ENCODE measurements at places on chromosomes 1 and 21.

DNA sequence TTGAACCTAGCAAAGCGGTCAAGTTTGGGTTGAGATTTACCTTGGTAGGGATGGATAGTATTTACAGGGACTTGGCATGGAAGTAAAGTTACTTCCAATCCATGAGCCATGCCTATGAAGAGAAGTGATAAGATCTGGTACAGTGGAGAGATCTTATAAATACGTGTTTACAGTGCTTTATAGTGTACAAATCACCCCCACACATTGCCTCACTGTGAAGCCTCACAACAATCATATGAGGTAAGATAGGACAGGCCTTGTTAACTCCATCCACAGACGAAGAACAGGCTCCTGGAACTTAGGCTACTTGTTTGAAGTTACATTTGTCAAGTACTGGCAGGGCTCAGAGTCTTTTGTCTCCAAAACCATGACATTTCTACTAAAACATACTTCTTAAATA is 159.8 kb downstream of the PLPPR4 start:
- no peak for DNase-seq

DNA sequence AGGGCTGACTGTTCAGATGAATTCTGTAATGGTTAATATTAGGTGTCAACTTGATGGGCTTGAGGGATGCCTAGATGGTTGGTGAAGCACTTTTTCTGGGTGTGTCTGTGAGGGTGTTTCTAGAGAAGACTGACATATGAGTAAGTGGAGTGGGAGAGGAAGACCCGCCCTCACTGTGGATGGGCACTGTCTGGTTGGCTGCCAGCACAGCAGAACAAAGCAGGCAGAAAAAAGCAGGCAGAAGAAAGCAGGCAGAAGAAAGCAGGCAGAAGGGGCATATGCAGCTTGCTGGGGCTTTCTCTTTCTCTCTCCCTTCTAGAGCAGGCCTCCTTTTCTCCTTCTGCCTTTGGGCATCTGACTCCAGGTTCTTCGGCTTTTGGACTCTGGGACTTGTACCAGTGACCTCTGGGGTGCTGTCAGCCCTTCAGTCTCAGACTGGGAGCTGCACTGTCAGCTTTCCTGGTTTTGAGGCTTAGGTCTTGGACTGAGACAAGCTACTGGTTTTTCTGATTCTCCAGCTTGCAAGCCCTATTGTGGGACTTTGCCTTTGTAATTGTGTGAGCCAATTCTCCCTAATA is 42.9 kb upstream of the CD2 start:
- DNase-seq, result no peak

DNA sequence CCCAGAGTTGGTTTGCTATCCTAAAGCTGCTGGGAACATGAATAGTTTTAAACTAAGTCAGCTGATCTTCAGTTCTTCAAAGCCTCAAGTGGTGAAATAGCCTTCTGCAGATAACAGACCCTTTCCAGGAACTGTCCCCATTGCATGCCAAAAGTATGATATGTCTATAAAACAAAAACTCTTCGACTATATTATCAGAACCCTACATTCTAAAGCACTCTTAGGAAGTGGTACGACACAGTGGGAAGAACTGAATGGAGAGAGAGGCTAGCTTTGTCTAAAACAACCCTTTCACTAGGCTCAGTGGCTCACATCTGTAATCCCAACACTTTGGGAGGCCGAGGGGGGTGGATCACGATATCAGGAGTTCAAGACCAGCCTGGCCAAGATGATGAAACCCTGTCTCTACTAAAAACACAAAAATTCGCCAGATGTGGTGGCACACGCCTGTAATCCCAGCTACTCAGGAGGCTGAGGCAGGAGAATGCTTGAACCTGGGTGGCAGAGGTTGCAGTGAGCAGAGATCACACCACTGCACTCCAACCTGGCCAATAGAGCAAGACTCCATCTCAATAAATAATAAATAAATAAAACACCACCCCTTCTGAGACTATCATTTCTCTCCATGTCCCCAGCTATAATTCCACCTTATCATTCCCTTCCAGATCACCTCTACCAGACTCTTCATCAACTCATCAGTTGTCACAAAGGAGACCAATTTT is 2.2 kb upstream of the FRRS1 start:
- no peak for DNase-seq

- no peak for DNase-seq
These were observed 341.7 kb downstream of the PCP4 start for GRCh38 chr21:40208948-40209345.

DNA sequence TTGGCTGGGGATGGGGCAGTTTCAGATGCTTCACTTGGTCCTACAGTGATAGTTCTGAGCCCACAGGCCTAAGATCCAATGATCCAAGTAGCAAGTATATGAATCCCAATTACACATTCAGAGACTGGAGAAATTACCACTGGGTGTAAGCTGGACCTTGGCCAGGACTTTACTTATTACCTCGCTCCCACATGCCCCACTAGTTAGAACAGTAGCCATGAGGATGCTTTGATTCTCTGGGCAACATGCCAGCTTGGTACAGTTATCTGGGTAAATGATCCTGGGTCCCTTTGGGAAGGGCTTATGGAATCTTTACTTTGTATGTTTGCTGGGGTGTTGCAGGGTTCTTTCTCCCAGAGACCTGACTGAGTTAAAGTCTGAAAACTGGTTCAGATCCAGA is 5.0 kb upstream of the FCAMR start:
- DNase-seq, result no peak

GRCh38 chr21:34092262-34092921 is 19.0 kb downstream of the MRPS6 start:
- no peak for DNase-seq

DNA sequence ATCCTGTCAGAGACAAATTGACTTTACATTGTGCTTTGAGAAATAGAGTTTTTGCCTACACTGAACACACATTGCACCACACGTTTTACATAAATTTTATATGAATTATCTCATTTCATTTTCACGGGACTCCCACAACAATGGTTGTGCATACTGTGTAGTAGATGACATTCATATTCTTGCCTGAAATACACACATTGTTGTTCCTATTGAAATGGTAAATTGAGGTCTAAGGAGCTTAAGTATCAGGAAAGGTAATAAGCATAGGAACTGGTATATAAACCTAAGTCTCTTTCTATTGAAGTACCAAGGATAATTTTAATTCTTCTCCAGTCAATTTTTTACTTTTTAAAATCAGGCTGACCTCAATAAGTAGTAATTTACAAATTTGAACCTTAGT is 473.7 kb upstream of the DEPDC1 start:
- no peak for DNase-seq

DNA sequence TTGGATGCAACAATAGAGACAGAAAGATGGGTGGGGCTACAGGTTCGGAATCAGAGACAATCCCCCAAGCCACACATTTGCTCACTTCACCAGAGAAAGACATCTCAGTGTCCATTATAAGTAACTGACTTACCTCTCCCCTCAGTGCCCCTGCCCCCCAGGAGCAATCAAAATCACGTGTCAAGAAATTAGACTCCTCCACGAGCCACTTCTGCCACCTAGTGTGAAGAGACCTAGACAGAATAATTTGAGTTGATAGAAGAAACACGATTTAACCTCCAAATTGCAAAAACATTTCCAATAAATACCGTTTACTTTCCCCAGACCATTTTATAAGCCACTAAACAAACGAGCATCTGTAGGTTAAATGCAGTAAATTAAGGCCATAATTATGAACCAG is 123.2 kb downstream of the SLC30A10 start:
- DNase-seq, result no peak

DNA sequence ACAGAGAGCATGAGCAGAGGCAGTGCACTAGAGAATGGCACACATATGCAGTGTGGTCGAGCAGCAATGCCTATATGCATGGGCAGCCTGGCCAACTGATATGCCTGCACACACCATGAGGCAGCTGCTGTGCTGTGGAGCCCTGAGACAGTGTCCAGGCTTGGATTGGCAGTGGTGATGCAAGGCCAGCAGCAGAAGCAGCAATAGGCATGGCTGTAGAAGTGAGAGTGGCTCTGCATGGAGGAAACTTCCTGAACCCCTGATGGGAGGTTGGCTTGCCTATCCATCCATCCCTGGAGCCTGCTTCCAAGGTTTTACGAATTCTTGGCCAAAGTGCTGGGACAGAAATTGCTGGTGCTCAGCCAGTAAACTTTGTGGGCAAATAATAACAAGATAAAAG is 89.7 kb downstream of the DIRAS3 start:
- no peak for DNase-seq

DNA sequence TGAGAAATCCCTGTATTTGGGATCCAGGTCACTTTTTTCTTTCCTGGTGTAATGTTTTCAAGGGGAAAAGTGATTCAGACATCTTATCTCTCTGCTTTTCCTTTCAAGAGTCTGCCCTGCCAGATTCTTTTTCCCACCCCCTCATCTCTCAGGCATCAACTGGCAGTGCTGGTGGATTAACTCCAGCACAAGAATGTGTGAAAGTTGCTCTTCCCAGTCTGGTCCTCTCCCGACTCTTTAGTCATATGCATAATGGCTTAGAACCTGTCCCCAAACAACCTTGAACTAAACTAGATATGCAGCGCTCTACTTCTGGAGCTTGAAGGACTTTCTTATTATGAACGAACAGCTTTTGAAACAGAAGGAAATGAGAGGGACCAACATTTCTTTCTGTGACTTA is 88.5 kb downstream of the SLC44A5 start:
- DNase-seq, result no peak

DNA sequence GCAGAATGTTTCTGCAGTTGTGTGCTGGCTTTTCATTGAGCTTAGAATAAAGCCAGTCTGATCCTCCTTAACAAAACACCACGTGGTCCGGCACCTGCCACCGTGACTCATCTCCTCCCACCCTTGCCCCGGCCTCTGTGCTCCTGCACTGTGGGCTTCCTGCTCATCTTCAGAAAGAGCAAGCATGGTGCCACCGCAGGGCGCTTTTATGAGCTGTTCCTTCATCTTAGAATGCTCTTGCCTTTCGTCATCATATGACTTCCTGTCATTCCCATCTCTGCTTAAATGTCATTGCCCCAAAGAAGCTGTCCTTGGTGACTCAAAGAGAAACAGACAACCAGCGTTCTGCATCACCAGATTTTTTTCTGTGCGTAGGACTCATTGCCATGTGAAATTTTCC is 117.8 kb downstream of the HHAT start:
- DNase-seq, result no peak

- no peak for DNase-seq
These were observed 686.5 kb upstream of the ADGRL2 start for GRCh38 chr1:81114191-81114590.

- peak; percentile 44 for DNase-seq
These were observed 1.2 kb downstream of the AK5 start for GRCh38 chr1:77282866-77283539.

DNA sequence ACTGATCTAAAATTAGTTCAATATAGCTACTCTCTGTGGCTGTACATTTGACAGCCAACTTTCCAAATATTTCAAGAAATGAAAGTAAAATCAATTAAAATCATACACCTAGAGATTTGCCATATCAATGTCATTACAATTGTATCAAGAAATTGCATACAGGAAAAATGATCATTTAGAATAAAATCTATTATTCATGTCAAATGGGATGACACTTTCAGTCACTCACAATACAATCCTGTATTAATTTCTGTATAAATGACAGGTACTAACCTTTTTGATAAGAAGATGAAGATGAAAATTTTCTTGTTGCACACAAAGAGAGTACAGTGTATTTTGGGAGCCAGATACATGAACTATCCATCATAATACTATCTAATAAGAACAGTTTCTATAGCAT is 1588.9 kb upstream of the PRMT6 start:
- DNase-seq, result no peak

DNA sequence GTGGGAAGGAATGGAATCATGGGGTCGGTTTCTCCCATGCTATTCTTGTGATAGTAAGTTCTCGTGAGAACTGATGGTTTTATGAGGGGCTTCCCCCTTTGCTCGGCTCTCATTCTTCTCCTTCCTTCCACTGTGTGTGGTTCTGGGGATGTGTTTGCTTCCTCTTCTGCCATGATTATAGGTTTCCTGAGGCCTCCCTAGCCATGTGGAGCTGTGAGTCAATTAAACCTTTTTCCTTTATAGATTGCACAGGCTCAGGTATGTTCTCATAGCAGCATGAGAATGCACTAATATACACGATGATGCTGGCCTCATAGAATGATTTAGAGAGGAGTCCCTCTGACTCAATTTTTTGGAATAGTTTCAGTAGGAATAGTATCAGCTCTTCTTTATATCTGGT is 195.4 kb upstream of the IVNS1ABP start:
- DNase-seq, result no peak

DNA sequence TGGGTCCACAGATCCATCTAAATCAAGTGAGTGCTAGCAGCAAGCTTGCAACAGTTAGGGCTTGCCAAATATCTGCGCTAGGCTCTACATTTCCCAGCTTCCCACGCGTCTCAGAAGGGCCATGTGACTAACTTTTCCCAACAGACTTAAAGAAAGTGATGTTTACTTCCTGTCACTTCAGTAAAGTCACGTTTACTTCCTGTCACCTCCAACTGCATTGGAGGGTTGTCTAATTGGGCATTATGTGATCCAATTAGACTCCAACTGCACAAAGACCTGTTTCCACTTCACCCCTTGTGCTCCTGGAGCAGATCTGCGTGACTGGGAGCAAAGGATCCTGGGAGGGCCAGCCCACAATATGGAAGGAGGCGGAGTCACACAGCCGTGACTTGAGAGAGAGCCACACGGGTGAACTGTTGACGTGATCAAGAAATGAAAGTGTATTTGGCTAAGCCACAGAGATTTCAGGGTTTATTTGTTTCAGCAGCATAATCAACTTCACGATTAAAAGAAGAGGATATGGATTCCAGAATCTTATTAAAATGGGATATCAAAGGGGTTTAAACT is 77.7 kb downstream of the CYYR1 start:
- no peak for DNase-seq

- peak; percentile 58 for DNase-seq
These were observed 26.8 kb upstream of the TARBP1 start for GRCh38 chr1:234505769-234506102.

DNA sequence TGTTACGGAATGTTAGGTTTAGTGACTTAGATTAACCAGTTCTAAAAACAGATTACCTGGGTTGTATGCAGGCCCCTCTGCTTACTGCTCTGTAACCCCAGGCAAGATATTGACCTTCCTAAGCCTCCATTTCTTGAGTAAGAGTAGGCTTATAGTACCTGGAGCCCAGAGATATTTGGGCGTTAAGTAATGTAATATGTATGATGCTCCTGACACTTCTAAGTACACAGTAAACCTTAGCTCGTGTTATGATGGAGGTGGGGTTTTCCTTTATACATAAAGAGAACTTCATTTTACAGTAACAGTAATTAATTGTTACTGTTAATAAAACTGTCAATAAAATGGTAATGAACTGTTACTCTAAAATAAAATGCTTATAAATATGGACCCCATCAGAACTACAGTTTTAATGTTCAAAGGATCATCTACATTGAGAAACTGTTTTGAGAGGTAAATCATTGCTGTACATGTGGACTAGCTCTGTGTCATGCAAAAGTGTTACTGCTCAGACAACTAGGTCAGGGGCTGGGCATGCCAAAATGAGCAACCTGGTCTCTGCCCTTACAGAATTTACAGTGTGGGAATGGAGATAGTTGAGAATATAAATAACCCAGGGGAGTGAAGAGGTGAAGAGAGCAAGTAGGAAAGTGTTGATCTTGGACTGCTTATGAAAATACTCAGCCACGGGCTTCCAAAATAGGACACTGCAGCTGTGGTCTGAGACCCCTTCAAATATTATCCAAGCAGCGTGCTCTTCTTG is 26.6 kb downstream of the LRRC8C start:
- no peak for DNase-seq

All from GM03348 (cell line).